ENCODE measurements at places on chromosomes 4 and X.

GRCh38 chrX:66200855-66201795 is 37.1 kb downstream of the HEPH start:
- no peak for DNase-seq

- no peak for DNase-seq
Observed at GRCh38 chrX:2395261-2395992, 105.3 kb downstream of the DHRSX start.

DNA sequence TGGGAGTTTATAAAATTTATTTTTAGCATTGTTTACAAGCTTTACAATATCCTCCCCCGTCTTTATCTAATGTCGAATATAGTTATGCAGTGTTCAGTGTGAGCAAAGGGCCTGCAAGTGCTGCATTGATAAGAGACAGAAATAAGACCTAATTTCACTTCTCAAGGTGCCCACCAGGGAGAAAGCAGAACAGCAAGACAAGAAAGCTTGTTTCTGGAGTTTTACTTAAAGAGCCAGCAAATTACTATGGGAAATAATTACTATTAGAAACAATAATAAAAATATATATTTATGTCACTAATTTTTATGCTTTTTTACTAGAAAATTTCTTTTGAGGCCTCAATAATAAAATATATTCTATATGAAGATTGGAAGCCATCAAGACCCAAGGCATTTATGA is 2677.7 kb downstream of the ARAP2 start:
- DNase-seq = no peak

GRCh38 chr4:2820216-2820982 is 23.2 kb upstream of the ADD1 start:
- no peak for DNase-seq

DNA sequence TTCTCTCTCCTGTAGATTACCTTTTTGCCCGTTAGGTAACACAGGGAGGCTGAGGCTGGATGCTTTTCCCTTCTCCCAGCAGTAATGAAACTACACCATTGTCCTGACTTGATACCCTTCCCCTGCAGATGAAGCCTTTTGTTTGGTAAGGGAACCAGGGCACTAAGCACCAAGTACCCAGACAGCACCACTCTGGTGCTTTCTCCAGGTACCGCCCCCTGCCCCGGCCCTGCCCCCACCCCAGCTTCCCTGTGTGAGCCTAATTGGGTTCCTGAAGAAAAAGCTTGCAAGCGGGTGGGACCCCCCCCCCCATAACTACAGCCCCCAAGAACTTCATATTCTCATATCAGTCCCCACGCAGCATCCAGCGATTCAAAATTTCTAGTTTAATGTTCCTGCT is 79.8 kb downstream of the JADE3 start:
- no peak for DNase-seq

- DNase-seq = no peak
Observed at GRCh38 chr4:145822581-145822980, 116.0 kb downstream of the ZNF827 start.

Measured in HT1080 (cell line).